ENCODE measurements at places on chromosomes 6 and 20. TPM values are rescaled to one million over a fixed set of nuclear protein-coding genes. Genes with fewer than 3 reads are reported as not detected.

Gene CFB
- 0.82 TPM for total RNA-seq

Gene FAM217A
- total RNA-seq = not detected

Gene SLC13A3
- total RNA-seq = 10.2 TPM

Gene TMEM244
- total RNA-seq = 1.2 TPM

Gene MAFB
- 7.3 TPM for total RNA-seq

DNA sequence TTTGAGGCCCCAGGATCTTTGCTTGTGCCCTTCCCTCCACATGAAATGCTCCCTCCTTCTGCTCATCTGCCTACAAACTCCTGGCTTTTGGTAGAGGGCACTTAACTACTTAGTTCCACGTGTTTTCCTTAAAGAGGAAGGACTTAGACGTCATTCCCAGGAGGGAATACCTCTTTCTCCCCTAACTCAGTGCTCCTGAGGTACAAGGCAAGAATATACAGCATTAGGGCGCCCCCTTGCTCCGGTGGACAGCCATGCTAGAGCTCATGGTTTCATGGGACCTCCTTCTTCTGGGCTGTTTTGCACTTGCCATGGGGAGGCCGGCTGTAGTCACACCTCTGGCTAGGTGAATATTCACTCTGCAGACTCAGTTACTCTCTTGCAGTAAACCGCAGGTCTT lies 93.8 kb upstream of the LY86 start:
- DNase-seq = no peak

DNA sequence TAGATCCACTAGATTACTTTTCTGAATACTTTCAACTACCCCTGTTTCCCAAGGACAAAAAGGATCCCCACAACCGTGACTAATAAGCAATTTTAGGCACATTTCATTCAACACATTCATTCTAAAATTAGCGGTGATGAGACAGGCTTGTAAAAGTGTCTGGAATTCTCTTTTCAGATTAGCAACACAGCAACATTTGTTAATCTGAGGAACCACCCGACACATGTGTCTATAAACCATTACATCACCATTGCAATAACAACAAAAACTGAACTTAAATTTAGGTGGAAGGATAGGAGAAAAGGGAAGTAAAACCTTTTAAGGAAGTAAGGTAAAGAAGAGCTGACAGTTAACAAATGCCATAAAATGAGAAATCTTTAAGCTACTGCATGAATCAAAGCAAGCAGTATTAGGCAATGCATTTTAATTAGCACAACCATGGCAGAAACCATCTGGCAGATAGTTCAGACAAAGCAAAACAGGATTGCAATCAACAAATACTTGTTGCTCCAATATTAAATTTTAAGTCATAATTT lies 49.1 kb downstream of the MAP3K7 start:
- no peak for DNase-seq

GRCh38 chr20:57878786-57879424 lies 169.1 kb upstream of the PMEPA1 start:
- no peak for DNase-seq

GRCh38 chr20:19828232-19828631 lies 70.2 kb downstream of the RIN2 start:
- peak; percentile 17 for DNase-seq

DNA sequence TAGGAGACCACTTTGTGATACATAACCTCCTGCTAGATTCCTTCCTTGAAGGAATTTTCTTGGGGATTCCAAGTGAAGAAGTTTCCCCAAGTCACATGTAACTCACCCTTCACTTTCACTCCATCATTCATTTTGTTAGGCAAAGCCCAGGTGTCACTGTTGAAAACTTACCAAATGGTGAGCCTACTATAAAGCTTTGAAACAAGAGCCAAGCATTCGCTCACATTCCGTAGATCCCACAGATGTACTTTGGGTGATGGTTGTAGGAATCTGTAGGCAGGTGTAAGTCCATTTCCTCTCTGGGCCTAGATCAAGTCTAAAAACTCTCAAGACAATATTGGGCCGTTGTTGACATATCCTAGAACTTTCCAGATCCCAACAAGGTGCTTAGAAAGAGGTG lies 74.1 kb downstream of the PRDM1 start:
- no peak for DNase-seq

GRCh38 chr20:63750807-63751470 lies 11.4 kb downstream of the SLC2A4RG start:
- no peak for DNase-seq

- DNase-seq = no peak
Observed at GRCh38 chr20:10362674-10363073, 71.3 kb downstream of the MKKS start.

- DNase-seq = no peak
Observed at GRCh38 chr6:155311086-155311485, 3.2 kb downstream of the TFB1M start.

- no peak for DNase-seq
Observed at GRCh38 chr6:47974106-47974505, 136.9 kb downstream of the PTCHD4 start.

DNA sequence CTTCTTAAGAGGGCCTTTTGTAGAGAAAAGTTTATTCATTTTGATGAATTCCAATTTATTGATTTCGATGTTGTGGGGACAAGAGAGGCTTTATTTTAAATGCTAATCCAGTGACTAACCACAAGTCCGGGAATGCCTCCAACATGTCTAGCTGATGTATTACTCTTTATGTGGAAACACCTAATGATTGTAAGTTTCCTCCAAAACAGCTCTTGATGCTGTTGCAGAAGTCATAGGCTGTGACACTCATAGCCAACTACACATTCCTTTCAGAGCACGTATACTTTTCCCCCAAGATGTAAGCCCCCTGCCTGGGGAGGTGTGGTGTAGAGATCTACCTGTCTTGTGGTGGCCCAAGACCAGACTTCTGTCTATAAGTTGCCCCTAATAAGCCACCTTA lies 61.3 kb upstream of the RNF24 start:
- DNase-seq = no peak

DNA sequence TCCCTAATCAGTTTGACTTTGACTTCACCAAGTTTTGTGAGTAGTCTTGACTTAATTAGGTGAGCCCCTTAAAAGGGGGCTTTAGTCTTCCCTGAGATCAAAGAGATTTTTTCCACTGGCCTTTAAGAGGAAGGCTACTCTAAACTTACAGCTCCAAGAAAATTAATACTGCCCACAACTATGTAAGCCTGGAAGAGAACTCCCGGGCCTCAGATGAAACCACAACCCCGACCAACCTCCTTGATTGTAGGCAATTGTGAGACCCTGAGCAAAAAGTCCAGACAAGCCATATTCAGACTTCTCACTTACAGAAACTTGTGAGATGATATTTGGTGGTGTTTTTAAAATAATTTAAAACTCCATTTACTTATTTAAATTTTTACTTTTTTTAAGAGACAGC lies 18.1 kb downstream of the SNX3 start:
- DNase-seq = no peak

DNA sequence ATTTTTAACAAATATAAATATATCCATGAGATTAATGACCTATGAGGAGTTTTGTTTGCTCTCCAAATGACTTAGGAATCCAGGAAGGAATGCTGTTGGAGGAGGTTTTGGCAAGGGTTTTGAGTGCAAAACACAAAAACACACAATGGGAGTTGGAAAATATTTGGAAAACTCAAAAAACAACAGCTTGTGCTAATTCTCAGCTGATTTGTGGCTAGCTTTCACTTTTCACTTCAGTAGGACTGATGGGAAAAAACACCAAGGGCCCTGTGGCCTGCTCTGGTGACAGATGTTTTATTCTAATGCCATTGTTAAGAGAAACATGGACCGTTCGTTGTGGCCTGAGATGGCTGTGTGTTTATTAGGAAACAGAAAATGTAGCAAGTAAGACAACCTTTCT lies 113.9 kb downstream of the ALDH8A1 start:
- no peak for DNase-seq

DNA sequence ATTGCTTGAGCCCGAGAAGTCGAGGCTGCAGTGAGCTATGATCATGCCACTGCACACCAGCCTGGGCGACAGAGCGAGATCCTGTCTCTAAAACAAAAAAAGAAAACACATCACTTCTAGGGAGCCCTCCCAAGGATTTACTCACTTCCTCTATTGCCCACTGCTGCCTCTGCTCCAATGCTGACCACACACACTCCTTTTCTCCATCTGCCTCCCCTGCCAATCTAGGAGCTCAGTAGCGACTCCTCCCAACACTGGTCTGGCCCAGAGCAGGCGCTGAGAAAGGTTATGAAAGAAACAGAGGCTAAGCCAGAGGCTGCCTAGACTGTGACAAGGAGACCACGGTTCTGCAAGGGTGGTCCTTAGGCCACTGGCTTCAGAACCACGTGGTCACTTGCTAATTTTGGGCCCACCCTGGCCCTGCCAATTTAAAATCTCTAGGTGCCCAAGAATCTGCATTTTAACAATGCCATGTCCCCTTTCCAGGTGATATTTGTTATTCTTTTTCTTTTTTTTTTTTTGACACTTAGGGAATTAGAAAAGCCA lies 1.3 kb upstream of the E2F1 start:
- DNase-seq = no peak

- DNase-seq = no peak
Observed at GRCh38 chr20:63276956-63277355, 4.3 kb downstream of the ARFGAP1 start.

Data from frontal cortex (tissue), 4 donors.